ENCODE measurements at places on chromosomes 1 and 21. TPM values are rescaled to one million over a fixed set of nuclear protein-coding genes. Genes with fewer than 3 reads are reported as not detected.

Gene FBXO28
- total RNA-seq, result 32.5 TPM

DNA sequence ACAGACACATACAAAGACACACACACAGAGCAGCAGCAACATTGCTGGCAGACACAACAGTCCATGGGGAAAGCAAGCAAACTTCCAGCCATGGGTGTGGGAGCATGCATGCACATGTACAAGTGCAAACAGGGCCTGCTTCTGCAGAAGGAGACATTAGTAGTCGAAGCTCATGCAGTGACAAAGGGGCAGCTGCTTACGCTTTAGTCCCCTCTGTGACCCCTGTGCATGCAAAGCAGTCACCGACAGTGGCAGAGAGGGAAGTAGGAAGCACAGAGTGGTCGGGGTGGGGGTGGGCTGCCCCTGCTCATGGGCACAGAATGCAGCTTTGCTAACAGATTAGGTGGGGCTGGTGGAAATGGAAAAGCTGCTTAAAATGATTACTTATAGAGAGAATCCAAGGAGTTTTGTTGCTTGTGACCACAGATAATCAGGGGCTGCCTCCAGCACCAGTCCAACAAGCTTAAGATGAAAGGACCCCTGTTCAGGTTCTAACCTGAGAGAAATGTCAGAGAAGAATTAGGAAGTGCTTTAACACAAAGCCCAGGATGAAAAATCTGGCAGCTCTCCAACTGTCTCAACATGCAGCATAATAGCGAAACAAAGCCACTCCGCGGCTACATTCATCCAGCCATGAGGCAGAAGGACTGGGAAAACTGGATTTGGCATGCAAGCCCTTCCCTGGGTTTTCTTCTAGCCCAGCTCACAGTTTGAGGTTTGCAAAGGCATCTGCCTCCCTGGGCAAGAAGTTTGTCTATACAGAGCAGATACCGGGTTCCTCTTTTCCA, 378.9 kb downstream of the KCNH1 start:
- DNase-seq, result peak; percentile 14

Gene CELA2B
- total RNA-seq, result not detected

DNA sequence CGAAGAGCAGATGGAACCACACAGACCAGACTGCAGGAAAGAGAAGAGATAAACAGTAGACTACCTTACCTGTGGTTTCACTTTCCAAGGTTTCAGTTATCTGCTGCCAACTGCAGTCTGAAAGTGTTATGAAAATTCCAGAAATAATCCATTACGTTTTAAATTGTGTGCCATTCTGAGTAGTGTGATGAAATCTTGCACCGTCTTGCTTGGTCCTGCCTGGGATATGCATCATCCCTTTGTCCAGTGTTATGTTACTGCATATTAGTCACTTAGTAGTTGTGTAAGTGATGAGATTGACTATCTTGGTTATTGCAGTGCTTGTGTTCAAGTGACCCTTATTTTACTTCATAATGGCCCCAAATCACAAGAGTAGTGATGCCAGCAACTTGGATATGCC, 33.9 kb downstream of the DNAJC6 start:
- DNase-seq, result peak; percentile 32

GRCh38 chr1:29969576-29969975, 733.3 kb downstream of the PTPRU start:
- DNase-seq, result no peak

GRCh38 chr1:43454270-43455011, 710 bp upstream of the HYI start:
- DNase-seq, result peak; percentile 77

Gene CYYR1
- total RNA-seq, result not detected

Gene FYB2
- not detected for total RNA-seq

Gene TAF5L
- 22.7 TPM for total RNA-seq

DNA sequence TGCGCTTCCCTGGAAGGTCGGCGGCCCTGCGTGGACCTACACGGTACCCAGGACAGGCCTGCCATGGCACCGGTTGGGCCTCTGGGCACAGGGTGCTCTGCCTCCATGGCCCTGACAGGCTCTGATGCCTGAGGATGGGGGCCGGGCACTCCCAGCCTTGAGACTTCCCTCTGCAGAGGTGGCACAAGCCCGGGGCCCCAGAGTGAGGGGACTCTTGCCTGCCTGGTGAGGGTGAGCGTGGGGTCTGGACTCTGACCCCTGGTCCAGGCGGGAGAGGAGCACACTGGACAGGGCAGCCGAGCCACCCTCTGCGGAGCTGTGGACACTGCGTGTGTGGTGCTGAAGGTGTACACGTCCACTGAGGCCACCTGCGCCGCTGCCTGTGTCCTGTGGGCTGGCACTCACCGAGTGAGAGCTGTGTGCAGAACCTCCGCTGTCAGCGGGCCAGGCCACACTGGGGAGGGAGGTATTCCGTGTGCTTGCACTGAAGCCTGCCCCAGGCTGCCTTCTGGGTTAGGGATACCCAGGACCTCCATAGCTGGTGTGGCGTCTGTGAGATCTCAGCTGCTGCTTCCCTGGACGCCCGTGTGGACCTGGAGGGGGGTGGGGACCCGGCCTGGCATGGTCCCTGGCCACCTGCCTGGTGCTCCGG, 10.4 kb downstream of the SKI start:
- DNase-seq, result no peak

DNA sequence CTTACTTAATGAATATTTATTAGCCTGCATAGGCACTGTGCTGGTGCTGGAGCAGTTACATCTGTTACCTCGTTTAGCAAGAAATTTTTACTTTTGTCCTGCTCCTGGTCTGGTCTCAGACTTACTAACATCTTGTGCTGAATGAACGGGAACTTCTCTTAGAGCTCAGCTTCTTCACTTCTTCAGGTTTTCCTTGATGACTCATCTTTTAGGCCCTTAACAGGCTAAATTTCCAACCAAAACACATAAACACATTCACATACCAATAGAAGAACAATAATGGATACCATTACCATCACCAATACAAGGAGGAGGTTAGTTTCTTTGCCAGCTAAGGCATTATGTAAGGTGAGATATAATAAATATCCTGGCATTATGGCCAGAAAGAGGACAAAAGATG, 68.9 kb downstream of the IFI44 start:
- peak; percentile 58 for DNase-seq

Gene KCNK2
- total RNA-seq, result 9.9 TPM

Gene PROK1
- 1.6 TPM for total RNA-seq

DNA sequence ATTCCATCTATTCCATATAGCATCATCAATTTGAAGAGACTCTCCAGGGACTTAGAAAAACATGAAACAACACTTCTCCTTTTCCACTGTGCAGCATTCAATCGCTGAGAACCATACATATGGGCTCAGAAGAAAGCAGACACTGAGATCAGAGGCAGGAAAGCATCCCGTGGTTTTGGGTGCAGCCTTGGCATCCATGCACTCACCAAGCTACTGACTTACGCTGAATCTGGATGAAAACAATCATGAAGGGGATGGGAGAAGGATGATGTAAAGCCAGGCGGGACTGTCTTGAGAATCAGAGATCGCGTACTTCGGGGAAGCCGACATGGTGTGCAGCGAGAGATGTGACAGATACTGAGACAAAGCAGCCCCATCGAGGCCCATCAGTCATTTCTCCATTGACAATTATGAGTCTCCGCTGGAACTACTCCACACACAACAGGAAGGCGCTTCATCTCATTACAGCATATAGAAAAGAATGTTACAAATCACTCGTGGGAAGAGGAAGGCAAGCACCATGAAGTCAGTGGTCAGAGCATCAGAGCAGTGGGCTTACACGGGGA, 2.3 kb upstream of the TIAM1 start:
- DNase-seq, result no peak

- no peak for DNase-seq
Observed at GRCh38 chr21:29787361-29787909, 152.4 kb downstream of the GRIK1 start.

GRCh38 chr21:38424305-38425019, 73.8 kb downstream of the ERG start:
- no peak for DNase-seq

- DNase-seq, result no peak
Observed at GRCh38 chr1:203082571-203083462, 3.0 kb downstream of the MYOG start.

Gene ITLN1
- not detected for total RNA-seq

Gene CREB3L4
- total RNA-seq, result 6.5 TPM

Gene RHBG
- not detected for total RNA-seq

Gene KMO
- total RNA-seq, result not detected

Gene SLC22A15
- 0.62 TPM for total RNA-seq

DNA sequence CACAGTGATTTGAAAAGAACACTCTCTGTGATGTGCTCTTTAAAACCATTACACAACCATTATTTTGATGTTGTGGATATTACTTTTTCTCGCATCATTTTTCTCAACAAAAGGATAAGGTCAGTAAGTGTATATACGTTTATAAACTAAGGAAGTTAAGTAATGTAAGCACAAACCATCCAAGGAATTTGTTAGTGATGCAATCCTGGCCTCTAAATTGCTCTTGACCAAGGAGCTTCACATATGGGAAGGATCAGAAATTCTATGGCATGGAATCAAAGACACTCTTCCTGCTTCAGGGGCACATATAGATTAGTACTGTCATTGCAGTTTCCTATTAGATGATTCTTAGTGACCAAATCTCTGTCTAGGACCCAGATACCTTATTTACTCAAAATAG, 3.6 kb upstream of the PPP2R5A start:
- no peak for DNase-seq

DNA sequence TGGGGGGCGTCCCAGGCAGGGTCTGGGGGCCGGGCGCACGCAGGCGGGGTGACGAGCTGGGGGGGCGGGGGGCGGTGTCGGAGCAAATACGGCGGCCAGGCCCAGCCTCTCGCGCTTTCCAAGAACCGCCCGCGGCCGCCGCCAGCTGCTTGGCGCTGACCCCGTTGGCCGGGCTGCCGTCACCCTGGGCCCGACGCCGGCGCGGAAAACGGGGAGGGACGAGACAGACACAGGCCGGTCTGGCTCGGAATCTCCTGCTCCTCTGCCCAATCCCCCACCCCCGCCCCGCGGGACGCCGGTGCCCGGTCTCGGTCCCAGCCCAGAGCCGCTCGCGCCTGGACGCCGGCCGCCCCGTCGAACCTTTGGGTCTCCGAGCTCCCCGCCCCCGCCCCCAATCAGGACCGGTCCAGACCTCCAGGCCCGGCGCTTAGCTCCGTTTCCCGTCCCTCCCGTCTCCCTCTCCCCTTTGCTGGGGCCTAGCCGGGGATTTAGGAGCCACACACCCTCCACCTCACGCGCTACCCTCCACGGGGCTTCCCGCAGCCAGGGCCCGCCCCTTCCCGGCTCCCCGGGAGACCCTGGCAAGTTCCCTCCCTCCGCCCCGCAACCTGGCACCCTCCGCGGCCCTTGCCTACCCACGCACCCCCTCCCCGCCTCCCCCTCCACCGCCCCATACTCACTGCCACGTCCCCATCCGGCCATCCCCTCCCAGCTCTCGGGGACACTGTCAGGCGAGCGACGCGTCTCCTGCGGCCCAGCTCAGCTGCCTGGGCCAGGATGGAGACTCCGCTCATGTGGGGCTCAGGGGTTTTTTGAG, 800 bp upstream of the MMP23B start:
- no peak for DNase-seq

DNA sequence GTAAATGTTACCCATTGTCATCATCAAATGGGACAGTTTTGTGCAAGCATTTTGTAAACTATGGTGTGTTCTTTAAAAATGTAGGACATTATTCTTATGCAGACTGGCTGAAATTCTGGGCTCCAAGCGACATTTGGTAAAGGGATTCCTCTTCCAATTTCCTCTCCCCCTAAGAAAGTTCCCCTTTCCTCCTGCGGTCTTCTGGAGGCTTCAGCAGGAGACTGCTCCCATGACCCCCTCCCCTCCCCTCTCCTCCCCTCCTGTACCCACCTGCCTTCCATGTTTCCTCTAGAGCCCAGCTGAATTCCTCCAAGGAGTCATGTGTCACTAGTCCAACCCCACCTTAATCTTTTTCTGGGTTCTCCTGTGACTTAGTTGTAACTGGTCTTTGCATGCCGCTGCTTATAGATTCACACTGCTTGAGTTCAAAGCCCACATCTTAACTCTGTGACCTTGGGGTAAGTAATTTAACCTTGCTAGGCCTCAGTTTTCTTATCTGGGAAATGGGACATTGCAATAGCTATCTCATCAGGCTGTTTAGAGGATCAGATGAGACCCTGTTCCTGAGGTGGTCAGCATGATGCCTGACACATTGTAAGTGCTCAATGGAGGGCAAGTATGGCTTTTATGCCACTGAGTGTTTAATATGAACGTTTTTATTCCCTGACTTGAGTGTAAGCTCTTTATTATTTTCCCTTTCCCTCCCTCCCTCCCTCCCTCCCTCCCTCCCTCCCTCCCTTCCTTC, 69.9 kb upstream of the WDR26 start:
- DNase-seq, result no peak

DNA sequence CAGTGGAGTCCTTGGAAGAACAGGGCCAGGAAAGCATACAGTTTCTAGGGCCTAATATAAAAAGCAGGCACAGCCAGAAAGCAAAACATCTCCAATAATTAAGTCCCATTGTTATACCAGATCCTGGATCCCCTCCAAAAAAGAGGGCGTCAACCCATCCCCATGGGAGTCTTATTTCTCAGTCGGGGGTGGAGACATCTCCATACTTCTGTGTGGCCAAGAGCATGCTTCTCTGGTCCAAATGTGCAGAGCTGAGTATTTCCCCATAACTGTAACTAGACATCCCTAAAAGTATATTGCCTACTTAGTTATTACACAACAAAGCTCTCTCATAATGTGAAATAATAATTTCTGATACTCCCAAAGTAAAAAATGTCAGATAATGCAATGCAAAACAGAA, 104.2 kb upstream of the SOX13 start:
- no peak for DNase-seq

- DNase-seq, result no peak
Observed at GRCh38 chr1:113918243-113918642, 10.9 kb upstream of the HIPK1 start.

Gene WNT3A
- not detected for total RNA-seq

DNA sequence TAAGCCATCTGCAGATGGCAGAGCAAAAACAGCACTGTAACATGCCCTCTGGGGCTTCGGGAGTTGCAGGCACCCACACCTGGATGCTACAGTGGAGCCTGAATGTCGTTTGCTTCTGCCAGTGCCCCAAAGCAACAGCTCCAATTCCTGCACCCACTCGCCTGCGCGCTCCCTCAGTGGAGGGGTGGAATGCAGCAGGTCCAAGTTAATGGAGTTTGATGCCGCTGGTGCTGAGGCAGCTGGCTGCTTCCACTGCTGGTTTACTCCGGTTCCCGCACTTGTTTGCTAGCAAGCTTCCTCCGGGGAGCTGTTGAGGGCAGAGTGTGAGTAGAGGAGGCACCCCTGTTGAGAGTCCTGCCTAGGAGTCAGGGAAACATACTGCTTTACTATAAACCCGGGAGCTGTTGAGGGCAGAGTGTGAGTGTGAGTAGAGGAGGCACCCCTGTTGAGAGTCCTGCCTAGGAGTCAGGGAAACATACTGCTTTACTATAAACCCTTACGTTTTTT, 584.0 kb upstream of the TMPRSS15 start:
- DNase-seq, result no peak

- DNase-seq, result no peak
Observed at GRCh38 chr1:179973198-179974110, 18.8 kb downstream of the CEP350 start.

Gene LDLRAD1
- total RNA-seq, result not detected

GRCh38 chr1:230937371-230937770, 41.3 kb downstream of the TTC13 start:
- no peak for DNase-seq

GRCh38 chr1:44029260-44029910, 1.9 kb downstream of the SLC6A9 start:
- no peak for DNase-seq

Gene NFIA
- 1.2 TPM for total RNA-seq

Gene DENND1B
- total RNA-seq, result 13.6 TPM

Gene PDIK1L
- total RNA-seq, result 9.3 TPM

Gene TMEM82
- not detected for total RNA-seq

Data from M059J (cell line).